ENCODE measurements at places on chromosomes 2 and 18. TPM values are rescaled to one million over a fixed set of nuclear protein-coding genes. Genes with fewer than 3 reads are reported as not detected.

GRCh38 chr2:239142296-239142695, 258.5 kb downstream of the HDAC4 start:
- DNase-seq, result no peak

GRCh38 chr2:58515827-58516573, 274.9 kb upstream of the FANCL start:
- DNase-seq, result peak; percentile 22

- DNase-seq, result no peak
Measured at GRCh38 chr2:3396920-3397559, 17.5 kb downstream of the TRAPPC12 start.

Gene COLEC12
- total RNA-seq, result not detected

GRCh38 chr2:216880509-216881184, 20.8 kb upstream of the TNP1 start:
- peak; percentile 21 for DNase-seq

Gene TPO
- not detected for total RNA-seq

DNA sequence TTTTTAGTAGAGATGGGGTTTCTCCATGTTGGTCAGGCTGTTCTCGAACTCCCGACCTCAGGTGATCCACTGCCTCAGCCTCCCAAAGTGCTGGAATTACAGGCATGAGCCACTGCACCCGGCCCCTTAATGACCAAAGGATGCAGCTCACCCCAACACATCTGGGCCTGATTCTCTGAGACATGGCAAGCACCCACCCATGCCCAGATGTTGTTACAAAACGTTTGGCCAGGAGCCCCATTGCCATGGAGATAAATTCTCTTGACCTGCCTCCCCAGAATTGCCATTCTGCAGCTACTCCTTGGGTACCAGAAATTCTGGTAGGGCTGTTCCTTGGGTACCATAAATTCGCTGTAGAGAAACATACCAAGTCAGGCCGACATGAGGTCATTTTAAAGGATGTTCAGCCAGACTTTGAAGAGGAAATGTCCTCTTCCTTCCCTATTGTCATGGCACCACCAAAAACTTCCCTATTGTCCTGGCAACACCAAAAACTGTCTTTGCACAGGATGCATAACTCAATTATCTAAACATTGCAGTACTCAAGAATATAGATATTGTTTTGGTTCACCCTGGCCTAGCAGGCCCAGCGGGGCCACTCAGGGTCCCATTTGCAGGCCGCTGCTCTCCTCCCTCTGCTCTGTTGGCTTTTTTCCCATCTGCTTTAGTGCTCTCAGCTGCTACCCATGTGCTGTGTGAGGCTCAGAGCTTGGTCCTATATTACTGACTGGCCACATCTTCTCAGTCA, 160.9 kb upstream of the TTC39C start:
- DNase-seq, result no peak

Gene RESP18
- total RNA-seq, result not detected

Gene KCNF1
- total RNA-seq, result not detected

- DNase-seq, result no peak
Measured at GRCh38 chr2:196939371-196939770, 12.9 kb upstream of the PGAP1 start.

GRCh38 chr2:60857056-60857455, 24.3 kb upstream of the REL start:
- DNase-seq, result no peak

DNA sequence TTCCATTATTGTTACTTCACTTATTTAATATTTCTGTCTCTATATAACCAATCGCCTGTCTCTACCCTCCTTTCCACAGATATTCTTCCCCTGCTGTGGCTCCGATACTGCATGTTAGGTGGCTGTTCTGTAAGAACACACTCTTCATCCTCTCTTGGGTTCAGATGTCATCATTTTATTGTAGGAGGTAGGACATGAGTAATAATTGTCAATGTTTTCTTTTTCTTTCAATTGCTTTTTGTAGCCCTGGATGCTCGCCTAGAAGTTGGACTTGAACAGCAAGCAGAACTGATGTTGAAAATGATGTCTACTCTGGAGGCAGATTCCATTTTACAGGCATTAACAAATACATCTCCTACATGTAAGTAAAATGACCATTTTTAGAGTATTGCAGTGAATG, 128.6 kb downstream of the BIRC6 start:
- no peak for DNase-seq

Gene POTEI
- not detected for total RNA-seq

GRCh38 chr2:29480426-29480825, 365.2 kb downstream of the CLIP4 start:
- no peak for DNase-seq

Gene NT5C1B
- total RNA-seq, result not detected

Gene DNAH7
- total RNA-seq, result 0.29 TPM

GRCh38 chr2:162821176-162821575, 17.4 kb downstream of the KCNH7 start:
- no peak for DNase-seq

Gene AQP12A
- not detected for total RNA-seq

GRCh38 chr2:55620123-55620779, 2.8 kb upstream of the PPP4R3B start:
- DNase-seq, result peak; percentile 25

- no peak for DNase-seq
Measured at GRCh38 chr2:208570066-208570465, 163.5 kb downstream of the PTH2R start.

Gene ARHGAP15
- 90.1 TPM for total RNA-seq

Gene ELOA2
- not detected for total RNA-seq

DNA sequence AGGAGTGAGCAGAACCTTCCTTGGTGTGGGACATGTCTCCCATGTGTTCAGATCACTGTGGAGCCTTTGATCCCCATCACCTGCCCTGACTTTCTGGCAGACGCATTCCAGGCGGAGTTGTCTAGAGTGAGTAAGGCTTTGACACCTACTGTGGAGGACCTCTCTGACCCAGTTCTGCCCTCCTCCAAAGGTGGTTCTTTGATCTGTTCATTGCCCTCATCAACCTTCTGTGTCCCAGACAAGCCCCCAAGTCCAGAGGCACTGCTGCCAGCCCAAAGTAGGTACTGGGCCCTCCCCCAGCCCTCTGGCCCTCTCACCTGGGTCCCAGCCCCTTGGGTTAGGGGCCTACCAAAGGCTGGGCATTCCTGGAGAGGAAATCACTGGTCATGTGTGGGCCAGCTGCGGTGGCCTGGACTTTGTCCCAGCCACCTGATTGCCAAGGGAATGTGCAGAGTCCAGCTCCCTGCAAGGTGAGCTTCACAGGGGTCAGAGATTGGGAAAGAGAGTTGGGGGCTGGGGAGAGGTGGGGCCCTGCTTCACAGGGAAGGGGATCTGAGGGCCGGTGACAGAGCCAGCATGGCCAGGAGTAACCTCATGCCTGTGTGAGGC, 12.1 kb upstream of the FAHD2A start:
- DNase-seq, result no peak

DNA sequence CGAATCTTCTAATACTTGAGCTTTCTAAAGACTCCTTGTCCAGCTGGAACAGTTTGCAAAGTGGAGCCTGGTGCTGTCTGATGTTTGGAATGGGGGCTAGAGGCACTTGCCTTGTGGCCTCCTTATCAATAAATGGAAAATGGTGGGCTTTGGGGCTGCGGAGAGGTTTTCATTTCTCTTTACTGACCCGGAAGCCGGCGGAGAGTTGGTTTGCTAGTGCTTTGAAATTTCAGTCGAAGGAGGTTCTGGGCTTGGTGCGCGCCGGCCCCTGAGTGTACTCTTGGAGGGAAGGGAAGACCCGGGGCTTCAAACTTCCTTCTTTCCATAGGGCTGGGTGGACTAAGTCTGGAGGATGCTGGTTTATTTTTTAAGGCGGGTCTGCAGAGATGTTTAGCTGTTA, 714 bp downstream of the RPIA start:
- peak; percentile 50 for DNase-seq

- no peak for DNase-seq
Measured at GRCh38 chr18:22734791-22735627, 198.1 kb upstream of the RBBP8 start.

Gene RBMS1
- 27.8 TPM for total RNA-seq

Gene HRH4
- total RNA-seq, result not detected

Gene EMILIN2
- 12.2 TPM for total RNA-seq

DNA sequence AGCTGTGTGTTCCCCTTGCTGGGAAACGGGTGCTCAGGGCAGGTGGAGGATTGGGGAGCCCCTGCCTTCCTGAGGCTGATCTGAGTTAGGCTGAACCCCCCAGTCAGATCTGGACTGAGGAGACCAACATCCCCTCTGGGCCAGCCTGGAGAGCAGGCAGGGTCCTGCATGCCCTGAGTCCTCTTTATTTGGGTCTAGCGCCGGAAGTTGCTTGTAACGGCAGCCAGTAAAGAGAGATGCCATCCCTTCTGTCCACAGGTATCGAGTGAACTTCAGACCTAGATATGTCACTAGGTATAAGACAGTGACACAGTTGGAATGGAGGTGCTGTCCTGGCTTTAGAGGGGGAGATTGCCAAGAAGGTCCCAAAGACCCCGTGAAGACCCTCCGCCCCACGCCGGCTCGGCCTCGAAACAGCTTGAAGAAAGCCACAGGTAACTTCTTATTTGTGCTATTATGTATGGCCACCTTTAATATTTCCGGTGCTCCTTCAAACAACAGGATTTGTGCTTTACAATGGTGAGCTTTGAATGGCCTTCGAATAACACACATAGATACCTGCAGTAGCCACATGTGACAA, 38.0 kb downstream of the EMILIN2 start:
- DNase-seq, result no peak

DNA sequence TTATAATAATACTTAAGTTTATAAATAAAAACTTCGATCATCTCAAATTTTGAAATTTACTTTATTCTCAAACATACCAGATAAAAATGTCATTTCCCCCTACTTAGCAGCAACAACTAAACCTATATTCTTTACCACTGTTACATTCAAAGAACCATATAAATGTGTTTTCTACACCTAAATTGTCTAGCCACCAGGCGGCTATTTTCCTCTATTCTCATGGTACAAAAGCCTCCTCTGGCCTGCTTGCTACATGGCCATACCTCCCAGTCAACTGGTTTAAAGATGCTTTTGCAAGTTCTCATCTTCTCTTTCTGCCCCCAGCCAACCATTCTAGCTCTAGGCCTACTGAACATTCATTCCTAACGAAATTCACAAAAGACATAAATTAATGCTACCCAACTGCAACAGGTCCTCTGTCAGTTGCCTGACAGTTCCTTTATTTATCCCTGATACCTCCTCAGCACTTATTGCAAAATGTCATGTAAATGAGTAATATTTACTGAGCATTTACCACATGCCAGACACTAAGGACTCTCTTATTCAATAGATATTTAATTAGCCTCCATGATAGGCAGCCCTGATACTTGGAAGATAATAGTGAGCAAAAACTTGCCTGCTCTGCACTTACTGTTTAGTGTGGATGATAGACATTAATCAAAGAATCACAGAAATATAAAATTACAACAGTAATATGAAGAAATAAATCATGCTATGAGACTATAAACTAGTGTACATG, 5.0 kb downstream of the C1D start:
- DNase-seq, result no peak

Gene DSG1
- total RNA-seq, result not detected

DNA sequence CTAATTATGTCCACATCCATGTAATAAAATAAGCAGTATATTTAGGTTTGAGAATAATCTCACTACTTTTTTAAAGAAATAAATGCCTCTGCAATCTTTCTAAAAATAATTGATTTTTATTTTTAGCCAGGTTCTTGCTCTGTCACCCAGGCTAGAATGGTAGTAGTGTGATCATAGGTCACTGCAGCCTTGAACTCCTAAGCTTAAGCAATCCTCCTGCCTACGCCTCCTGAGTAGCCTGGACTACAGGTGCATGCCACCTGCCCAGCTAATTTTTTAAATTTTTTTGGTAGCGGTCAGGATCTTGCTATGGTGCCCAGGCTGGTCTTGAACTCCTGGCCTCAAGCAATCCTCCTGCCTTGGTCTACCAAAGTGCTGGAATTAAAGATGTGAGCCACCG, 133.3 kb downstream of the CAMKMT start:
- no peak for DNase-seq

DNA sequence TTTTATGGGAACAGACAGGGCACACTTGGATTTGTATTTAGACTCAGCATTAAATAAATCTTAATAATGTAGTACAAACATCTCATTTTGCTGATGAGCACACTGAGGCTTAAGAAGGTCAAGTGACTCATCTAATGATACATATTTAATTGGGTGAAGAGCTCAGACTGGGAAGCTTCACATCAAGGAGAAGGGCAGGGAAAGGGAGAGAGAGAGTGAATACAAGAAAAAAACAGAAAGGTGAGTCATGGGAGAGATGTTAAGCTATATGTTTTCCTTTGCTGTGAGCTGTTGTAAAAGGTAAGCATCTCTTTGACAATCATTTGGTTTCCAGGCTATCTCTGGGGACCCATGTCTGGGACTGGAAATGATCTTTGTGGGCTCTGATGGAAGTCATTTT, 277.8 kb downstream of the SETBP1 start:
- no peak for DNase-seq

DNA sequence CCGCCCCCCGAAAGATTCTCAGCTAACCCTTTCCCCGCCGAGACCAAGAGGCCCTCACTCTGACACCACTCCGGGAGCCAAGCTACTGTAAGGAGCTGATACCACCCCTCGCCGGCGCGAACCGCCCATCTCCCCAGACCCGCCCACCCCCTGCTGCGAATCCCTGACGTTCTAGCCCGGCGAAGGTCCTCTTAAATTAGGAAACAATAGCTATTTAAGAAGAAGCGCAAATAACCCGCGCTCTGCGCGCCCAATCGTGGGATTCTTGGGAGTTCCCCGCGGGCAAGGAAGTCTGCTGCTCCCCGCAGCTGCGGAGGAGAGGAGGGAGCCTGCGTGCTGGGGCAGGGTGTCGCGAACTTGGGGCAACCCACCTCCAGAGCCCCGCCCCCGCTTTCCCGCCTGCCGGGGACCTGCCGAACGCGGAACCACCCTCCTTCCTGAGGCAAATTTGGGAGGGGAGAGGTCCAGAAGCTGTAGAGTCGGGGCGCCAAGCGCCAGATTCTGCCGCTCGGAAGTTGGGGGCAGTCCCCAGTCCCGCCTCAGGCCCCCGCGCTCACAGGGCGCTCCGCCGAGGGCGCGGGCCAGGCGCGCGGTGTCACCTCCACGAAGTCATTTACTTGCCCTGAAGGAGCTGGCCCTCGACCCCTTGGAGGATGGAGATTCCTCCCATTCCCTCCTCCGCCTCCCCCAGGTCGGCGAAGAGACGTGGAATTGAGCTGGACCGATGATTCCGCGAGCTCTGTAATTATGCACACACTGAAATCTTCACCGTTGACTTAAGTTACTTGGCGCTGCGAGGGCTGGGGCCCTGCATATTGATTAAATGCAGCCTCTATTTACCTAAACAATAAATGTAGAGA, 8.4 kb upstream of the SP9 start:
- peak; percentile 39 for DNase-seq

- peak; percentile 54 for DNase-seq
Measured at GRCh38 chr2:54524226-54524991, 68.3 kb downstream of the SPTBN1 start.

DNA sequence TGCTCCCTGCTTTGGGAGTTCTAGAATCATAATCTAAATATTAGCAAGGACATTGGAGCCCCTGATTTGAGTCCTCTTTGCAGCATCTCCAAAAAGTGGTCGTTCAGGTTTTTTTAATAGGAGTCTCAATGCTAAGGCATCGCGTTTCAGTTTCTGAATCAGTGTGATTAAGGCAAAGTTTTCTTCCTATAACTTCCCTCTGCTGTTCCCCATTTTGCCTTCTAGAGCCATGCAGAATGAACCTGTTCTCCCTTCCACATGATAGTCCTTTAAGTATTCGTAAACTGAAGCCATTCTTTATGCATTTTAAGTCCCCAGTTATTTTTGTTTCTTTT, 159.5 kb downstream of the PTGR3 start:
- DNase-seq, result no peak

Gene CCDC141
- 2.6 TPM for total RNA-seq

GRCh38 chr2:158015428-158016076, 86.1 kb upstream of the UPP2 start:
- DNase-seq, result peak; percentile 32

Gene GCG
- not detected for total RNA-seq

Data from activated naive CD4-positive, alpha-beta T cell treated with anti-CD3 and anti-CD28 coated beads for 36 hours (primary cell).